BE2C (cell line): ENCODE measurements at places on chromosomes 5 and 9.

- no peak for DNase-seq
Observed at GRCh38 chr9:124743686-124744348, 27.3 kb downstream of the NR6A1 start.

DNA sequence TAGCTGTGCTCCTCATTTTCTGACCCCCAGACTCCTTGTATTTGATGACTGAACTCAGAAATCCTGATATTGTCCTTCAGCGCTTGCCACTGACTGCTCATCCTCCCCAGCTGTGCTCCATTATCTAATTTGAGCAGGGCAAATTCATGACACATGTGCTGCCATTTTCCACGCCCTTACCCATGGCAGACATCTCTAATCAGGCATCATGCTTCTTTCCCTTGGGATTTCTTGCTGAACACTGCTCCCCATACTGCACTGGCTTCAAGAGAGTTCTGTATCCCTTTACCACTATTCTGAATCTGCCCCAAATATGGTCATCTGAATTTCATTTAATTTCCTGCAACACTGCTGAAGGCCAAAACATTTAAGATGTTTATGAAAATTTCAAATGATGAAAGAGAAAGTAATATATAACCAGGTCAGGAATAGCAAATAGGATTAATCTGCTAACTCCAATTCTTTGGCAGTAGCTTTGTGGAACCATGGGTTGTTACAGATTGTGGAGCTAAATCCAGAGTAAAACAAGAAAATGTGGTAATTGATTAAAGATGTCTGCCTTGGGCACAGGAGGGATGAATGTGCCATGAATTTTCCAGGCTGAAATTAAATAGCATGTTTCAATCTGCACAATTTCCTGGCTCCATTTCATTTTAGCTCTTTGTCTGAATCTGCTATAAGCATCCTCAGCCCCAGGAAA is 93.6 kb downstream of the CYFIP2 start:
- DNase-seq, result peak; percentile 36

GRCh38 chr5:141382469-141383294 is at the start of gene PCDHGA7:
Gene PCDHGA7, plus strand, starts transcription at chr5:141382742. Its CDS starts 158 bp downstream, at chr5:141382900.
- DNase-seq, result no peak

GRCh38 chr9:16505199-16505598 is 365.3 kb downstream of the BNC2 start:
- no peak for DNase-seq

DNA sequence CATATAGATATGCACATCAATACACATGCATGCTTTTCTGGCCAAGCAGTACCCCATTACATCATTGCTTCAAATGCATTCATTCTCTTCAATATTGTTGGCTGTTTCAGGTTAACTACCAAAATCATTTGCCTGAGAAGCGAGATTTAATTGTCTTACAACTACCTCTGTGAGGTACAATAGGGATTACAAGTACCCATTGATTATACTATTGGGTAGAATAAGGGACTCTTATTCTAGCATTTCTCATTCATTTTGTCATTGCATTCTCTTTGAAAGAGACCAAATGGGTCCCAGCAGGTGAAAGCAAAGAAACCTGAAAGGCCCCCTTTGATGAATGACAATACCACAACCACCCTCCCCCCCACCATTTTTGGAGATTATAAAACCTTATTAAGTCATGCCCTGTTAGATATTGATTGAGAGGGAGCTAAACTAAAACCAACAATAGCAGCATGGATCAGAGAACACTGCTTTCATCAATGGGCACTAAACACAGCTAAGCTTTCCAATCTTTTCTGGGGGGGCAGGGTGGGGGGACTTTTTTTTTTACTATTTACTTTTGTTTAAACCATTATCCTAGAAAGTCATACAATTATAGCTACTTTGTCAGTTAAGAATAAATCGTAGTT is 375.0 kb upstream of the CCNH start:
- no peak for DNase-seq

GRCh38 chr5:108521841-108522506 is 140.1 kb upstream of the FBXL17 start:
- peak; percentile 38 for DNase-seq

DNA sequence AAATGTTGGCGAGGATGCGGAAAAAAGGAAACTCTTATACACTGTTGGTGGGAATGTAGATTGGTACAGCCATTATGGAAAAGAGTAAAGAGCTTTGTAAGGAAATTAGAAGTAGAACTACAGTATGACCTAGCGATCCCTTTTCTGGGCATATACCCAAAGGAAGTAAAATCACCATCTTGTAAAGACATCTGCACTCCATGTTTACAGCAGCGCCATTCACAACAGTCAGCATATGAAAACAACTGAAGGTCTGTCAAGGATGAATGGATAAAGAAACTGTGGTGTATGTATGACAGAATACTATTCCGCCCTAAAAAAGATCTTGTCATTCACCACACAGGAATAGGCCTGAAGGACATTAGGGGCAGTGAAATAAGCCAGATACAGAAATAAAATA is 27.7 kb upstream of the SLC25A51 start:
- no peak for DNase-seq

GRCh38 chr5:117681431-117682254 is 1107.0 kb upstream of the SEMA6A start:
- DNase-seq, result no peak

GRCh38 chr5:129135633-129136032 is 41.1 kb downstream of the ISOC1 start:
- DNase-seq, result peak; percentile 18

- no peak for DNase-seq
Observed at GRCh38 chr9:117392992-117393391, 21.9 kb downstream of the ASTN2 start.

- no peak for DNase-seq
Observed at GRCh38 chr5:56070851-56071465, 76.2 kb upstream of the IL6ST start.

GRCh38 chr9:93864032-93864431 is 91.1 kb downstream of the BARX1 start:
- no peak for DNase-seq

DNA sequence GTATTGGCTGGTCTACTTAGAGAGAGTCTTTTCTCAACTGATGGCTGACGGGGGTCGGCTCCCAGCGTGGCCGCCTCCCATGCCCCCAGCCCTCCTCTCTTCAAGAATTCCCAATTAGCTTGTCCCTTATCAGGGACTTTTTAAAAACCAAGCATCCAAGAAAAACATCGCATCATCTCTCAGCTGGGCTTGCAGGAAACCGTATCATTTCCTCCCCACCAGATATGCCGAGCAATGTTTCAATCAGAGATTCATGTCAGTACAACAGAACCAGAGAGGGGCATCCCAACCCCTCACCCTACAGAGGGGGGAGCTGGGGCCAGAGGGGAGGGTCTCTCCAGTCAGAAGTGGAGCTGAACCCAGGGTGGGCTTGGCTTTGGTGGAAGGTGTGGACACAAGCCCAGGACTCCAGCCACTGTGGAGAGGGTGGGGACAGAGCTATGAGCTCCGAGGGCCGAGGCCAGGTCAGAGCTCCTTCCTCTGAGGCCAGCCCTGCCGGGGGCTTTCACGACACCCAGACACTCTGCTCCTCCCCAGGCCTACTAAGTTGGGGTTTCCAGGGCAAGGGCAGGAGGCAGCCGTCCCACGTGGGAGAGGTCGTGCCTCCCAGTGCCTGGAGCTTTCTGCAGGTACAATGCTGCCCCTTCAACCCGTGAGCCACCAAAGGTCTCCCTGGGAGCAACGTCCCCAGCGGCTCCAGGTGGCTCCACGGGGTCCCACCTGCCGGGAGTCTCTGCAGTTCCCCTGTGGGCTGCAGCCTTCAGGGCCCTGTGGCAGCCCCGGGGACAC is 39.0 kb upstream of the TMEM250 start:
- no peak for DNase-seq

GRCh38 chr5:31193591-31194467 is at the start of gene CDH6:
Gene CDH6, plus strand, starts transcription at chr5:31193686. Its CDS starts 73,788 bp downstream, at chr5:31267474.
- DNase-seq, result peak; percentile 64

GRCh38 chr5:175353926-175354325 is 90.1 kb downstream of the DRD1 start:
- no peak for DNase-seq

- DNase-seq, result no peak
Observed at GRCh38 chr5:161098516-161098915, 246.5 kb upstream of the ATP10B start.

GRCh38 chr5:66273121-66273520 is 129.0 kb downstream of the SREK1 start:
- no peak for DNase-seq

DNA sequence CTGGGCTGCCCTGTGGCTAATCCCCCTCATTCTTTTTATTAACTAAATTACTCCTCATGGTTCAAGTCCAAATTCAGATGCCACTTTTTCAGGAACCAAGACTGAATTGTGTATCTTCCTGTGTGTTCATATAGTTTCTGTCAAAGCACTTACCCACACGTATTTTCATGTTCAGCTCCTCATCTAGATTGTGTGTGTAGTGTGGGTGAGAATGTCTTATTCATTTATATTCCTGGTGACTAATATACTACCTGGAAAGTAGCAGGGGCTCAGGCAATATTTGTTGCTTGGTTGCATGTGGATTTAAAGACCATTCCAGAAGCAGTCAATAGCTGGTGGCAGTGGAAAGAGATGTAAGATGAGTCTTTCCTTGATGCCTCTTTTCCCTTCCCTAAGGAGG is 48.5 kb upstream of the SRP19 start:
- DNase-seq, result no peak

DNA sequence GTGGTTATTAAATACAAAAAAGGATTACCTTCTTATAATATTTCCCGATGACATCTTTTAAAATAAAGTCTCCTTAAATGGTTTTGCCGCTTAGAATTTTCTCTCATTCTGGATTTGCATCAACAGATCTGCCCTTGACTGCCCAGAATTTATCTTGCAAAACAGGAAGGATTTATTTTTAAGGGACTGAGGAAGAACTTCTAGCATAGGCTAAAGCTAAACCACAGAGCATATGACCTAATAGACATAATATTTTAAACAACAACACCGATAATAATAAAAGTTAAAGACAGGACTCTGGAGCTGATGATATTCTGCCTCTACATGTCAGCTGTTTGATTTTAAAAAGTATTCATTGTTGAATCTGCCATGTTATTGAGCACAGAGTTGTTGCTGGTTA is 145.3 kb upstream of the ADCY2 start:
- DNase-seq, result no peak
